ENCODE measurements at places on chromosomes 5 and 9.

GRCh38 chr5:44911501-44911900, 102.8 kb downstream of the MRPS30 start:
- no peak for DNase-seq

DNA sequence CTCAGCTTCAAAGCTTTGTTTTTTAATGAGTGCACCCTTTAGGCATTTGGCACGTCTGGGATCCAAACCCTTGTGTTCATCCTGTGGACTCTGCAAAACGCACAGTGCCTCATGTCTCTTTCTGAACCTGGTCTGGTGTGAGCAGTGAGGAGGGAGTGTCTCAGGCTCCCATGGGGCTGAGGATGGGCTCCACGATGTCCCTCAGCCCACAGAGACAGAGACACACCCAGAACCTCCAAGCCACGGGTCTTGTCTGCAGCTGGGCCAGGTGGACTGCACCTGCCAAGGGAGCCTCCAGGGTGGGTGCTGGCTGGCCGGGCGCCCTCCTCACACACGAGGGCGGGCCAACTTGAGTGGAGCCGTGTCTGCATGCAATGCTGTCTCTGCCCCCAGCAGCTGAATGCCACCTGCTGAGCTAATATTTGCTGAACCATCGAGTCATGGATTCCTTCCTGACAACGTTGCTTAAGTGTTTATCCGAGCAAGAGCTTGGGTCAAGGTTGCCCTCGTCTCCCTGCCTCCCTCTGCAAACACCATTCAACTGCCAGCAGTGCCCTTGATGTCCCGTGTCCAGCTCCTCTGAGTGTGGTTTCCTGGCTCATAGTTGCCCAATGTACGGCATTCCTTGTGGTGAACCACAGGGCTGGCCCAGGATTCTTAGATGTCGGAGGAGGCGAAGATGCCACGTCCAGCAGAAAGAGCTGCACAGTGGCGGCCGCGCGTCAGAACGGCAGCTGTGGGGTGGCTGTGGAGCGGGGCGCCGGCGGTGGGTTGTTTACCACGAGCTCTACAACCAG, 31.4 kb upstream of the LPCAT1 start:
- DNase-seq: no peak

DNA sequence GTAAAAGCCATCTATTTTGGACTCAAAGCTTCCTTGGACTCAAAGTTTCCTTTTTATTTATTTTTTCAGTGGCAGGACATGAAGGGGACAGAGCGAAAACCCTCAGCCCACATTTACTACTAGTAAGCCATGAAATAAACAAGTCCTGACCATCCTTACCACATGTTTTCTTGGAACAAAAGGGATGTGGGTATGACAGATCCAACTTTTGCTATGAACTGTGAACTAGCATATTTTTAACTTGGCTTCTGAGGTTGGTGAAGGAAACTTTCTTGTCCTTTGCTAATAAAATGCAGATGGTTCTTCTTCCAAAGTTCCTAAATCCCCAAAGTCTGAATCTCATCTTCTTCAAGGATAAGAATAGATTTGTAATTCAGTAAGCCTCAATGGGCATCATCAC, 122.7 kb upstream of the TNC start:
- DNase-seq: no peak

DNA sequence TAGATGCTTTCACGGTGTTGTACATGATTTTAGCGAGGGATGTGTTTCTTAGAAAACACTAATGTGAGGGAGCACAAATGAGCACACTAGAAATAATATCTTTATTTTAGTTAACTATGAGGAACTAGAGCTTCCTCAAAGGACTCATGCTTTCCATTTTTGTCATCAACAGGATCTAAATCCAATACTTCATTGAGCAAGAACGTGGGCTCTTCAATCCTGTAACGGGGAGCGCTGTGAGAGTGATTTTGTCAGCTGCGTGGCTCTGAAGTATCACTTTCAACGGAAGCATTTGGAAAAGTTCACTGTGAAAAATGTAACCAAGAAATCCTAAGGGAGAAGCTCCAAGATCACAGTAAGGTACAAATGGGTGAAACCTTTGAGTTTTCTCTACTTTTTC, 93.2 kb downstream of the LIX1 start:
- DNase-seq: no peak

DNA sequence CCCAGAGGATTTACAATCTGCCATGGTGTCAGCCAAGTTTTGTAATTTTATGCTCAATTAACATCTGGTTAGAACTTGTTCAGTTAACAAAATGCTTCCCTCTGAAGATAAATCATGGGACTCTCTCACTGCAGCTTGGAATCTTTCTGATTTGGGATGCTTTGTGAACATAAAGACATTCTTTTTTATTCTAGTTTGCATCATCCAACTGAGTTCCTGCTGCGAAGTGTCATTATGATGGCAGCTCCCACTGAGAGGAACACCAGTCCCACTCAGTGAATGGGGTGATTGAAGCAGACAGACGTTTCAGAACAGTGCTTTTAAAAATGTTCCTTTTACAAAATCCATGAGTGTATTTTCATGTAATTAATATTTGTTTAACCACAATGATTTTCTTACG, 863.8 kb downstream of the TLE4 start:
- no peak for DNase-seq

DNA sequence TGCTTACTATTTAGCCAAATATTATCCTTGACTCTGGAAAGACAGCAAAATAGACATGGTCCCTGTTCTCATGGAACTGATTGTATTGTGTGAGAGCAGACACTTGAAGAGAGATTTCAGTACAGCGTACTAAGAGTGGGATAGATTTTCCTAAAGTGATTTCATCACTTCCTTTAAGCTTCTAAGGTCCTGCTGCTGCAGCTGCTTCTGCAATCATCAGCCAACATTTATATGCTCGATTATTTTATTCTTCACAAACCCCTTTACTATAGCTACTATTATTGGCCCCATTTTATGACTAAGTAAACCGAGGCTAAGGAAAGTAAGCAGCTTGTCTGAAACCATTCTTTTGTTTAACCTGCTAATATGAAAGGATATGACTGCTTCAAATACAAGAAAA, 137.7 kb downstream of the SPATA31D1 start:
- no peak for DNase-seq

DNA sequence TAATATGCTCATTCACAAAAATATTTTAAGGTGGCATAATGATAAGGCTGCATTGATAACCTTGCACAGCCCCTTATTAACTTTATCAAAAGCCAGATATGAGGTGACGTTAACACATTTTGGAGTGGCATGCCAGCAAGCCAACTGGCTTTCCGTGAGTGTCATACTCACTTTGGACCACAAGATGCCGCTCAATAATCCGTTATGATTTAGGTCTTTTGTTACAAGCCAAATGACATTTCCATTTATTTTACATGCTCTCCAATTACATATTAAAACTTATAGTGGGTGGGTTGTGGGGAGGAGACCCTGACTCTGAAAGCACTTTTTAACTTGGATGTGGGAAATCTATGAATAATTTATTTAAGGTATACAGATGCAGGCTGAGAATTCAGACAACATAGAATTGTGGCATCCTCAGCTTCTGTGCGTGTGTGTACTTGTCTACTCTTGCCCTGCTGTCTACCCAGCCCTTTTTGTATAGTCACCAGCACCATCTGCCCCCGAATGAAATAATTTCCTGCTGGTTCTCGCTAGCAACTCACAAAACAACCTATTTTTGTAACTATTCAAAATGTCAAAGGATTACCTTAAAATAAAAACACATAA, 305.1 kb downstream of the PSAT1 start:
- no peak for DNase-seq

DNA sequence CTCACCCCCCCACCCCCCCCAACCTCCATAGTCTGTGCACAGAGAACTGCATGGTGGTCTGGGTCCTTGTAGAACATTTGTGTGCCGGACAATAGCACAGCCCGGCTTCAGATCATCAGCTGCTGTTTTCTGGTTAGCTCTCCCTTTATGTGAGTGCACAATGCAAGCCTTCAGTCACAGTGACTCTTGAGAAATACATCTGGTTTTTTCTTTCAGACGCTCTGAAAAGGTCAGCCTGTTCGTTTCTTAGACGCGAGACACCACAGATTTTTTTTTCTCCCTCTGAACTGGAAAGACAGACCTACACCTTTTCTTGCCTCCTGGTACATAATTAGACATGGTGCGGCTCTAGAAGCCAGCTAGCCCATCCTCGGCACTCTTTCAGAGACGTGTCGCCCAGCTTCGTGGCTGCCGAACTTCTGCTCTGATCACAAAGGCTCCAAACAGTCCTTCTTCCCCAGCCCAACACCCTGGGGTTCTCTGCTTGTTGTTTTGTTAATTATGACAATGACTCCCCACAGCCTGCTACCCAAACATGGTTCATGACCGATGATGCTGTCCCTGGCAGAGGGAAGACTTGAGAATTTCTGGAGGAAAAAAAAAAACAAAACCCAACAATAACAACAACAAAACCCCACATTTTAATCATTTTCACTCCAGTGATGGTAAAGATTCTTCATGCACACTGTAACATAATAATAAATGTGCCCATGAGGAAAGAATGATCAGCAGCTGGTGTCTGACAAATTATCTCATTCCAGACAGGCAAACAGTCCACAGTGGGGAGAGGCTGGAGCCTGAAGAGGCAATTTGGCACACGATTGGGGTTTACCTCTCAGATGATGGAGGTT, 241.4 kb upstream of the ZNF462 start:
- DNase-seq: no peak

GRCh38 chr5:158801268-158801667, 298.4 kb downstream of the EBF1 start:
- DNase-seq: no peak

GRCh38 chr5:37396352-37396751, 17.2 kb downstream of the WDR70 start:
- no peak for DNase-seq

DNA sequence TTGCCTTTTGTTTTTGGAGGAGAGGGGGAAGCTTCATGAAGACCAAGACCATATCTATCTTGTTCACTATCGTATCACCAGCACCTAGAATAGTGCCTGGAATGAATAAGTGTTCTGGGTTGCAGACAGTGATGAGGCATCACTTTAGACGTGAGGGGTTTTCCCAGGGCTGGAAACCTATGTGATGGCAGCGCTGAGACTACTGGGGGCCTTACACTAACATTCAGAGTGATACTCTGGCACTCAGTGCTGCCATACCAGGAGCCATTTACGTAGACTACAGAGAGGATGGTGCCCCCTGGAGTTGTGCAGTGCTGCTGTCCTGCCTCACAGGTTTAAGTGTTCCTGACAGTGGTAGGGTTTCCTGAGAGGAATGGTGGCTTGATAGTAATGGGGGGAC, 6.9 kb downstream of the CCL19 start:
- no peak for DNase-seq

GRCh38 chr9:132546148-132547051, 36.0 kb upstream of the BARHL1 start:
- DNase-seq: no peak

GRCh38 chr5:142322403-142322746, 2.4 kb downstream of the SPRY4 start:
- no peak for DNase-seq

GRCh38 chr9:69151506-69151905, 22.6 kb upstream of the TJP2 start:
- DNase-seq: no peak

DNA sequence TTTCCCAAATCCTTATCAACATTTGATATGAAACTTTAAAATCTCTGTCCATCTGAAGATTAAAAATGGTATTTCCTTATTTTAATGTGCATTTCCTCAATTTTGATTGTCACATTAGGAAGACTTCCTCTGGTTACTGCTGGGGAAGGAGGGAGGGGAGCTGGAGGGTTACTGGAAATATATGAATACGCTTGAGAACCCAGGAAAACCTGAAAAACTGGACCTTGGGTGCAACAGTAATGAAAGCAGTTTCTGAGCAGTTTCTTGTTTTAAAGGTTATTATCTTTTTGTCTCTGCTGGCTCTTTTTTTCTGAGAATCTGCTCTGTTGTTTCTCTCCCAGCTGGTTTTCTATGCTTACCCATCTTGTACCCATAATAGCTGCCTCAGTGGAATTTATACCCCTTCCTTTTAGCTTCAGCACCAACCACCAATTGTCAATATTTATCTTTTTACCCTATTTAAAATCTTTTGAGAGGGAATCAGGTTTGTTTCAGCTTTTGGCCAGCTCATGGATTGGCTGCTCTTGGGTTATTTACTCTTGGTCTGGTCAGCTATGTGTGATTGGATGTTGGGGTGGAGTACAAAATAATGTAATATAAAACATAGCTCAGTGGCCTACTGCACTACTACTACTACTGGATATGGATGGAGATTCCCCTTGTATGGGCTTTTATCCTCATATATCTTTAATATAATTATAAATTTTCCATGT, 67.4 kb downstream of the UNC13B start:
- DNase-seq: no peak

DNA sequence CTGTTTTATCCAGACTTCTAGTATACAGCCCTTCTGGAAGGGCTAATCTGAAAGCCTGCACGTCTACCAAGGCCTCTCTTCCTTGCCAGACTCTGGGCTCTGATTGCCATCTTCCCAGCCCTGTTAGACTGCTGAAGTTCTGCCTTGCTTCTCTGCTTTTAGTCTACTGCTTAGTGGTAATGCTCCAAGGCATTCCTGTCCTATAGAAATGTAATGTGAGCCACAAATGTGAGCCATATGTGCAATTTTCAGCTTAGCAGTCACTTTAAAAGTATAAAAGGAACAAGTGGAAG, 32.1 kb downstream of the WNK2 start:
- no peak for DNase-seq

DNA sequence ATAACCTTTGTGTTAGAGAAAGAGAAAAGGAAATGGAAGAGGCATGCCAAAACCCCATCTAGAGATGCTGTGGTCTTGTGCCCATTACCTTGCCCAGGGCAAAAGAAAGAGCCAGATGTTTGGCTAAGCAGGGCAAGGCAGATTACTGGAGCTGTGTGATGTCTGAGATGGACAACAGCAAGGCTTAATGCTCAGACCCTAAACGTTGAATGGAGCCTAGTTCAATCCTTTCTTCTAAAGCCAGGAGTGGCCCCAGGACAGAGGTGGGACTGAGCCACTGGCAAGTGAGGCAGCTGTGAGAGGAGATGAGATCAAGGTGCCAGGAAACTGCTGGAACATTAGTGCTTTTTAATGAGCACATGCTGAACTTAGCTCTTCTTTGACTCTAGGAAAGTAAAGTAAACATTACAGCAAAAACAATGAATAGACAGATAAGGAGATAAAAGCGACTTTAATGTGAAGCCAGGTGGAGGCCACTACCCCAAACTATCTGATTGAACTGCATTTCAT, 143.0 kb upstream of the EGFLAM start:
- DNase-seq: no peak

GRCh38 chr9:70618784-70619183, 204.3 kb upstream of the KLF9 start:
- no peak for DNase-seq

- DNase-seq: no peak
These were observed 107.6 kb downstream of the ADRB2 start for GRCh38 chr5:148933903-148934432.

DNA sequence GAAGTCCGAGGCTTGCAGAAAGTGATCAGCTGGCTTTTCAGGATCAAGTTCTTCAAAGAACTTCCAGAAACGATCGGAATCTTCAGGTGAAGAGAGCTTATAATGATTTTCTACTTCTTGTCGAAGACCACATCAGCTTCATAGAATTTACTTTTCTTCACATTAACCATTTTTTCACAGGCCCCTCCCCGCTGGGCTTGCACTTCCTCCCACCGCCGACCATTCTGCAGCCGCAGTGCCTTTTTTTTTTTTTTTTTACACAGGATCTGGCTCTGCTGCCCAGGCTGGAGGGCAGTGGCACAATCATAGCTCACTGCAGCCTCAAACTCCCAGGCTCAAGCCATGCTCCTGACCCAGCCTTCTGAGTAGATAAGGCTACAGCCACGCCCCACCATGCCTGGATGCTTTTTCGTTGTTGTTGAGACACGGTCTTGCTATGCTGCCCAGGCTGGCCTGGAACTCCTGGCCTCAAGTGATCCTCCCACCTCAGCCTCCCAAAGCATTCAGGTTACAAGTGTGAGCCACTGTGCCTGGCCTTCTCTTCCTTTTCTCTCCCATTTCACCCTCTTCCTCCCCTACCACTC, 15.3 kb upstream of the RNF130 start:
- DNase-seq: no peak

Data from CD4-positive, alpha-beta T cell treated with Interleukin-1 beta for 1 hour (primary cell).